ENCODE measurements at places on chromosomes 7 and 10. TPM values are rescaled to one million over a fixed set of nuclear protein-coding genes. Genes with fewer than 3 reads are reported as not detected.

LDB1 gene
- 58.6 TPM for total RNA-seq

TUBAL3 gene
- total RNA-seq, result 0.25 TPM

STX1A gene
- 13.2 TPM for total RNA-seq

CPA2 gene
- total RNA-seq, result not detected

Measured in bladder microvascular endothelial cell (primary cell).